Stimulated activated CD4-positive, alpha-beta T cell treated with anti-CD3 and anti-CD28 coated beads, Interleukin-1b, Interleukin-23, amount 100 ng/mL, for 1 hour (primary cell): ENCODE measurements at places on chromosomes 4 and X.

DNA sequence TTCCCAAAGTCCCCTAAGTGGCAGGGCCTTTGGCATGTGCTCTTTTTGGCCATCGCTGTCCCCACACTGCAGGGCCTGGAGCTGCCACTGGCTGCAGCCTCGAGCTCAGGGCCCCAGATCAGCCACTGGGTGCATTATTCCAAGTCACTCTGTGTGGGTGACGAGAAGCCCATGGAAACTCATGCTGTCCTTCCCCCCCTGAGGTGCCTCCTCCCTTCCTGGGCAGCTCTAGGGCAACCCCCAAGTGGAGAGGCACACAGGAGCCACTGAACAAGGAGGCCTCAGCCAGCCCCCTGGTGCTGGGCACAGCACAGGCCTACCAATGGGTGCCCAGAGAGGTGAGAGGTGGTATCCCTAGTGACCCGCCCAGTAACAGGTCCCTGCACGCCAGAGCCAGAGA, 84.5 kb downstream of the PPP2R2C start:
- no peak for DNase-seq

GRCh38 chr4:7549866-7550265, 115.1 kb upstream of the PSAPL1 start:
- DNase-seq = no peak

- DNase-seq = no peak
Measured at GRCh38 chr4:16417198-16417597, 190.9 kb upstream of the TAPT1 start.

- DNase-seq = no peak
Measured at GRCh38 chrX:112645774-112646173, 34.0 kb downstream of the LHFPL1 start.

DNA sequence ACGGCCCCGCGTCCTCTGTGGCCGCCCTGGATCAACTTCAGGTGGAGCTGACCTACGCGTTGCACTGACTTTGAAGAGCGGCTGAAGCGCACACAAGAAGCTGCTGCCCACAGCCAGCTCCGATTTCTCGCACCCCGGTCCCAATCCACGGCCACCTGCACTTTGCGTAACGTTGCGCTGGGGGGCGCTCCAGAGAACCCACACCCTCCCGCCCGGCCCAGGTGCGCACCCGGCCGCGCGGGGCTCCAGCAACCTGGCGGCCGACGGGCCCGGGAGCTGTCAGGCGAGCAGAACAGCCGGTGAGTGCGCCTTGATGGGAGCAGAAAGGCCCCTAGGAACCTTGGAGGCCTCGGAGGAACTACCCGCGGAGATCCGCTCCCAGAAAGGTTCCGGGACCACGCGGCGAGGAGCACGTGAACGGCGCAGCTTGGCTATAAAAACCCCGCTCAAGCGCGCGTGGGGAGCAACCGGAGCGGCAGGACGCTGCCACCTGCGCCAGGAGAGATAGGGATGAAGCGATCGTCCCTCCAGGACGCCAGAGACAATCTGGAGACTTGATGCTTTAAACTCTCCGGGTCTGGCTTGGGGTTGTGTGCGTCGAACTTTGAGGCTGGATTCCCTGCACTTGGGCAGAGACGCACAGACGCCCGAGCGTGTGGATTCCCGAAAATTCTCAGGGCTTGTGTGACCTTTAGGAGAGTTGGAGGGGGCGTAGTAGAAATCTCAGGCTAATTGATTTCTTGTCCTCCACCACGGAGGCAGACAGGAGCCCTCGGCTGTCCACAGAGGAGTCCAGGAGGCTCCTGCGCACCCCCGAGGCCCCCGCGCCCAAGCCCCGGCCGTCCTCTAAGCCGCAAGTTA, 591 bp upstream of the NWD2 start:
- no peak for DNase-seq

DNA sequence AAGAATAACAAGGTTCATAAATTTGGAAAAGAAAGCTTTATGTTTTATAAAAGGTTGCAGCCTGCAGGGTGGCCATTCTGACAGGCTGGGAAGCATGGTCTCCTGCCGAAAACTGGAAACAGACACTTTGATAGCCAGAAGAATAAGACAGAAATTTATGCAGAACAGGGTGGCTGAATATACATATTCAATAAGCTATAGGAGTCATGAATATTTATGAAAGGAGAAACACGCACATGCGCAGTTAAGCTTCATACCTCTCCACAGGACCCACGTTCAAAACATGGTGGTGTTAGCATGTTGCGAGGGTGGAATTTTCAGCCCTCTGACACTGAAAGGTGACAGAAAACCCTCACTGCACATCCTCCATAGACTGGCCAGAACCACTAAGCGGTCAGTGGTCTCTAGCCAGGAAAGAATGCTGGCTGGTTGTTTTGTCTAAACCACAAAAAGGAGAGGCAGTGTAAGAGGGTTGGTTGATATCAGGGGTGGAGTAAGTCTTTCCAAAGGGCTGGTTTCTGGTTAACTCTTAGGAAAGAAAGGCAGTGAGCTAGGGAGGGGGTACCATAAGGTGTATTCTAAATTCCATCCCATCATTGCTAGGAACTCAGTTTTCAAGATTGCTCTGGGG, 58.2 kb downstream of the ANXA10 start:
- DNase-seq = no peak

DNA sequence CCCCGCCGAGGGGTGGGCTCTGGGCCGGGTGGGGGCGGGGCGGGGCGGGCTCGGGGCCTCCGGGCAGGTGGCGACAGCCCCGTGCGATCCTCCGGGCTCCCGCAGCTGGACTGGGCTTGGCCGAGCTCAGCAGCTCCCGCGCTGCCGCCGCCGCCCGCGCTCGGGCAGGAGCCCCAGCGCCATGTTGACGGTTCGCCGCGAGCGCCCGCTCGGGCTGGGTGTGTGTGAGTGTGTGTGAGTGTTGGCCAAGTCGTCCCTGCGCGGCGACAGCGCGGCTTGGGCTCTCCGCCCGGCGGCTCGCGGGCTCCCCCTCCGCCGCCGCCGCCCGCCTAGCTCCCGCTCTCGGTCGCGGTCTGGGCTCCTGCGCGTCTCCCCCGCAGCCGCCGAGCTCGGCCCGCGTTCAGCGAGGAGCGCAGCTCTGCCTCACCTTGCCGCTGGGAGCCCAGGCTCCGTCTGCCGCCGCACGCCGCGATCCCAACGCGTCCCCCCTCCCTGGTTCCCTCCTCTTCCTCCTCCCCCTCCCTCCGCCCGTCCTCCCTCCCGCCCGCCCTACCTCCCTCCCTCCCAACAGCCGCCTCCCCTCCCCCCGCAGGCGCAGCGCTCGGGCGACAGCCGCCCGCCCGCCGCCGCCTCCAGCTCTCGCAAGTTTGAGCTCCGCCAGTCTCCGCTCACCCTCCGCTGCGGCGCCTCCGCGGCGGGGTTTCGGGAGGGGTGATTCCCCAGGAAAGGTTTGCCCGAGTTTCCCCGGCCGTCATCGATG, at the start of gene BCOR:
Gene BCOR (minus strand): TSS at position 455 of the 760 bp plus-strand sequence. CDS start 20,029 bp downstream, outside the sequence.
- peak; percentile 48 for DNase-seq
